Stimulated activated naive B cell treated with anti-CD40 and anti-IgM and Interleukin-4, amounts not matched to agents 10 μg/mL and 1 μg/mL and 100 μg/mL, for 72 hours (primary cell): ENCODE measurements at places on chromosomes 1 and 21.

DNA sequence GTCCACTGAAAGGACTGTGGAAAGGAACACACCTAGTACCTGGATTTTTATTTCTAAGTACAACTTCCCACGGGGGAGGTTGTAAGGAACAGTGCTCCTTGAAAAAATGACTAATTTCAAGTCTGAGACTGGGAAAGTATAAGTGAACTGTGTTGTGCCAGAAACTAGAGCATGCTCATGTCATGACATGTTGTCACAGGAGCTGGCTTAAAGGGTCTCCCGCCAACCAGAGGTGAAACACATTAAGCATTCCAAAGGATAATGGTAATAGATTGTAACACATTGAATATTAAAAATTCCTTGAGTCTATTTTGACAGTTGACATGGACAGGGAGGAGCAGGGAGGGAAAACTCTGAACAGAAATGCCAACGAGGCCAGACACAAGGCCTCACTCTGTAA lies 6.3 kb downstream of the ATP2B4 start:
- no peak for DNase-seq

GRCh38 chr21:16535102-16535422 lies 805.3 kb downstream of the USP25 start:
- no peak for DNase-seq

DNA sequence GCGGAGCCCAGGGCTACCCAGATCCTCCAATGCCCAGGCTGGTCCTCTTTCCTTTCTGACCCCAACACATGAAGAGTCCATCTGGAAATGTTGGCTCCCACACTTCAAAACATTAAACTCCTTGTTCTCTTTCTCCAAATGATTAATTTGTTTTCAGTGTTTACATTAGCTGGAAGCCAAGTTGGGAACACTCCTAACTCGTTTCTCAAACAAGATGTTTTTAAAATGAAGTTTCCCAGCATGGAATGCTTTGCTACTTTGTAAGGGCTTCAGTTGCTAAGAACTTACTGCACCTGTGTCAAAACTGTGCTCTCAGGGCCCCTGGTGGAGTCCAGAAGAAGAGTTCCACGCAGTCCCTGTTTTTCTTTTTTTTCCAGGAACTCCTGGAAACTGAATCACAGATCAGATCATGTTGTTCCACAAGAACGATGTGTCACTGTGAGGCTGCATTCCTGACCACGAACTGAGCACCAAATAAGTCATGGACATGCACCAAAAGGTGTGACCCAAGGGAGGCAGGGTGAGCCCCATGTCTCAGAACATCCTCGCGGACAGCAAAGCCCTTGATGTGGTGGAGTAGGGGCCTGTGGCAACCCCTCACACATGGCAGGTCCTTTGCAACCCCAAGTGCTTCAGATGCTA lies 257.3 kb downstream of the KCNJ6 start:
- DNase-seq = no peak

DNA sequence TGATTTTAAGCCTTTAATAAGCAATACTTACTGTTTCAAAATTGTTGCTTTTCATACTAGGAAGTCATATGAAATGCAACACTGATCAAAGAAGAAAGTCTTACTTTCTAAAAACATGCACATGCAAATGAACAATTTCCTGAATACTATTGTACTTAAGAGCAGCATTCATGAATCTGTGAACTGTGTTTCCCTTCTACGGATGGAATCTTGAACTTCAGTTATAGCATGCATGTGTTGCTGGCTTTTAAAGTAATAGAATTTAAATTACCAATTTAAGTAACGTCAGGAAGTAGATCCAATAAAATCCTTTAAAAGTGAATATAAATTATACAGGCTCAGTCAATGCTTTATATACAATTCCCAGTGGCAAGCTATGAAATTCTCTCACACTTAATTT lies 348.9 kb downstream of the KCNT2 start:
- no peak for DNase-seq

DNA sequence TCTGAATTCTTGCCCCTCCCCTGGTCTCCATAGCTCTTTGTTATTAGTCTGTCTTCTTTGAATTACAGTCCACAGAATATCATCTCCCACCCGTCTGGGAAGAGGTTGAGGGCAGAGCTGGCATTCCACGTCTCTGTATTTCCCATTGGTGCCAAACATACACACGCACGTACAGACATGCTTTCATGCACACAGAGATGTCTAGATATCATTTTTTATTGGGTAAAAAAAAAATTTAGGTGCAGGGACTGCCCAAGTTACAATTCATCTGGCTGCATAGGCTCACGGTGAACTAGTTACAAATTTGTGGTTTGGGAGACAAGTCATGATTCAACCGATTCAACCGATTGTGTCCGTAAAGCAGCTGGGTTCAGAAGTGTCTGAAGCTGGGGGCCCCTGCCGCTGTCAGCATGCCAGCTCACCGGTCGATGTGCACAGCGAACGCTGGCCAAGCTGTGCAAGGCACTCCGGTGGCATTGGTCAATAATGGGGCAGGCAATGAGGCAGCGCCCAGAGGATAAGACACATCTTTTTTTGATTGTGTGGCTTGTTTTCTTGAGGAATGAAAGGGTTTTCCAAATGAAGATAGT lies 73.7 kb downstream of the KCNN3 start:
- no peak for DNase-seq

- no peak for DNase-seq
Observed at GRCh38 chr1:16396591-16396990, 29.5 kb downstream of the SZRD1 start.

- DNase-seq = no peak
Observed at GRCh38 chr1:12584900-12585525, 33.0 kb downstream of the DHRS3 start.
